Activated T-cell treated with anti-CD3 and anti-CD28 coated beads, Interleukin-2, amount 50 U/mL, for 48 hours (primary cell): ENCODE measurements at places on chromosomes 2 and 18.
A peak's percentile ranks its signal among the peaks of the same experiment; 100 is the strongest.

GRCh38 chr2:3453190-3453999, 65.9 kb downstream of the ADI1 start:
- DNase-seq = no peak

GRCh38 chr2:181143790-181144300, 163.4 kb downstream of the UBE2E3 start:
- no peak for DNase-seq

DNA sequence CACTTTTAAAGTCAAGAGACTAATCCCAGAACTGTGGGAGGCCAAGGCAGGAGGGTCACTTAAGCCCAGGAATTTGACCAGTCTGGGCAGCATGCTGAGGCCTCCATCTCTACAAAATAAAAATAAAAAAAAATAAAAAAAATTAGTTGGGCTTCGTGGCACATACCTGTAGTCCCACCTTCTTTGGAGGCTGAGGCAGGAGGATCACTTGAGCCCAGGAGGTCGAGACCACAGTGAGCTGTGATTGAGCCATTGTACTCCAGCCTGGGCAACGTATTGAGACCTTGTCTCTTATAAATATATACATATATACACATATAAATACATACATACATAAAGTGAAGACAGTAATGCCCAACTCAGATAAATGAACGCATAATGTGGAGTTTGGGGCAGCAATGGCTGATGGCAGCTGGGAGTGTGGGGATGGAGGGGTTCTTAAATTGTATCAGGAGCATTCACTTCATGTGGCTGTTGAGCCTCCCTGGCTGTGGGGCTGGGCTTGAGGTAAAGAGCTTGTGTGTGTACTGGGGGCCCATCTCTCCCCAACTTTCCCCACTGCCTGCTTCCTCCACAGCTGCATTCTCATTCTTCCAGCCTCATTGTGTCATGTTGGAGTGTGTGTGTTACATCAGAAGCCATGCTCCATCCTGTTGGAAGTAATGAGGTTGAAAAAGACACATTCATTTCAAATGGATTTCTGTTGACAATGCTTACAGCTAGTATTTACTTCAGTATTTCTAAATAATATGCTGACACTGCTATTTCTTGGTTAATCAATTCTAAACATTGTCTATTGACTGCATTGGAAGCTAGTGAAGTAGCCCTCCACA, 96.5 kb upstream of the HS6ST1 start:
- DNase-seq = no peak

- no peak for DNase-seq
These were observed 145.1 kb upstream of the SLC1A4 start for GRCh38 chr2:64844087-64844486.

DNA sequence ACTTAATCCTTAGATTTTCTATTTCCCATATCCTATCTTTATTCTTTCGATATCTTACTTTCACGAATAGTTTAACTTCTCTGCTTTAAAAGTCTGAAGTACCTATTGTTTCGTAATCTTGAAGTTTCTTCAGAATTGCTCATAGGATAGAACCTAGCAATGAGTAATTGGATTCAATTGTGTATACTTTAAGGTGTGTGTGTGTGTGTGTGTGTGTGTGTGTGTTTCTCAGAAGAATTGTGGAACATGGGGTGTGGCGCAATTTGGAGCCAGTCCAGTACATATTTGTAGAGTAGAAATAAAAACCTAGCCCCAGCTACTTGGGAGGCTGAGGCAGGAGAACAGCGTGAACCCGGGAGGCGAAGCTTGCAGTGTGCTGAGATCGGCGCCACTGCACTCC, 897.6 kb downstream of the BCL11A start:
- no peak for DNase-seq

GRCh38 chr2:55150834-55151233, 81.3 kb downstream of the CLHC1 start:
- no peak for DNase-seq

DNA sequence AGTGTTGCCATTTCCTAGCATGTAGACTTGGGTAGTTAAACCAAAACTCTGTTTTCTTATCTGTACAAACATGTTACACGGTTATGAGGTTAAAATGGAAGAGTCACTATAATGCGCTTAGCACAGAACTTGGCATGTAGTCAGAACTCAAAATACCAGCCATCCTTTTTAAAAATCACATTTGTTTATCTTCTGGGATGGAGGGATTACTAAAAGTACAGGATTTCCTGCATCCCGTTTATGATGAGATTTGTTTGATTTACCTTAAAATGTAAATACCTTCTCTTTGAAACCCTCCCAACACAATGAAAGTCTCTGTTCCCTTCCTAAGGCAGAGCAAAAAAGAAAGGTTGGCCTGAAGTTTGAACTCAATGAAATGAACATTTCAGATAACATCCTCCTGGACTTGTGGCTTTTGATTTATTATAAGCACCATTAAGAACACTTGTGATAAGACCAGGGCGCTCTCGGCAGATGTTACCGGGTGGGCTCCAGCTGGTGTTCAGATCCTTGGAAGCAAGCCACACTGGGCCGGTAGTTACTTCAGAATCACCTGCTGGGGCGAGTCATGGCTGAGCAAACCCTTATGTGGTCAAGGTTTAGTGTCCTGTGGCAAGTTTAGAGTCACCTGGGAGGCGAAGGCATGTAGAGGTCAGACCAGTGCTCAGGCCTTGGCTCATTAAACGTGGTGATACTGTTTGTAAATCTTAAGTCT, 105.7 kb downstream of the MGAT5 start:
- DNase-seq = no peak

GRCh38 chr2:126413079-126413478, 242.9 kb upstream of the GYPC start:
- no peak for DNase-seq

GRCh38 chr18:61133783-61134182, 199.4 kb upstream of the CDH20 start:
- no peak for DNase-seq

GRCh38 chr2:22855761-22856184, 529.2 kb upstream of the KLHL29 start:
- no peak for DNase-seq

GRCh38 chr2:173288561-173288960, 66.1 kb upstream of the CDCA7 start:
- peak; percentile 48 for DNase-seq

DNA sequence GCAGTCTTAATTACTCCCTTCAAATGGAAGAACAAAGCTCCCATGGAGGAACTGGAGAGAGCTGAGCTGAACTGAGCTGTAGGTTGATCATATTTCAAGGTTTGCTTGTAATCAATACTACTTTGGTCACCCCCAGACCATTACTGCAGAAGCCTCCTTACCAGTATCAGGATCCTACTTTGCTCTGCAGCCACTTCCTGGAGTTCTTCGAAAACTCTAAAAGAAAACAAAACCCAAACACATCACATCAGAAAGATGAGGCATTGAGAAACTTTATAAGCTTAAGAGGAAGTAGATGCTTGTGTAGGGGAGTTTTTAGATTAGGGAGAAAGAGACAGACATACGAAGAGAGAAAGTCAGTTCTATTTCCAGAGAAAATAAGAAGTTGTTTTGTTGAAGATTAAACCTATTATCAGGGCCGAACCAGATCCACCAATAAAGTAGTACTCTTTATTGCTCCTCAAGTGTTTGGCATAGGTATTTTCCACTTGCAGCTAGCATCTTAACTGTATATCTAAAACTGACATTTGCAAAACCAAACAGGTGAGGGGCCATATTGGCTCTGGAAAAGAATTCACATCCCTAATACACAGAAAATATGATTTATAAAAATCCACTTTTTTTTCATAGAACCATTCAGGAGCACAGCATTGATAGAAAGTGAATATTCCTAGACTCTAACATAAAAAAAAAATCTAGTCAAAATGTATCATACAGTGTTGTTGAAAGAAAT, 166.9 kb upstream of the KLF7 start:
- DNase-seq = no peak

- no peak for DNase-seq
These were observed 92.4 kb downstream of the CABLES1 start for GRCh38 chr18:23227726-23228070.

DNA sequence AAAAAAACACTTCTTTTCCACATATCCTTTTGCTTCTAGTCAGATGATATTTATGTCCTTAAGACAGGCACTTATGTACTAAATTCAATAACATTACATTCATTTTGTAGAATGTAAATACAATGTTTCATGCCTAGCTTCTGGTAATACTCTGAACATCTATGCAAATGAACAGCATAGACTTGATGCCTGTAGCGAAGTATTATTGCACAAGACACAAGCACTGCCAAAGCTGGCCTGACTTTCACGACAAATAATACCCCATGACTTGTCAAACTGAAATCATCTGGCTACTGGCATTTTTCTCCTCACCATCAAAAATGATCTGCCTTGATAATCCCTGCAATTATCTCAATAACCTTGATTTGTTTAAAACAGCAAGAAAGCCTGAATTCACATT, 101.3 kb downstream of the L3MBTL4 start:
- no peak for DNase-seq

- peak; percentile 51 for DNase-seq
These were observed 5.9 kb downstream of the SP9 start for GRCh38 chr2:174340400-174341292.

DNA sequence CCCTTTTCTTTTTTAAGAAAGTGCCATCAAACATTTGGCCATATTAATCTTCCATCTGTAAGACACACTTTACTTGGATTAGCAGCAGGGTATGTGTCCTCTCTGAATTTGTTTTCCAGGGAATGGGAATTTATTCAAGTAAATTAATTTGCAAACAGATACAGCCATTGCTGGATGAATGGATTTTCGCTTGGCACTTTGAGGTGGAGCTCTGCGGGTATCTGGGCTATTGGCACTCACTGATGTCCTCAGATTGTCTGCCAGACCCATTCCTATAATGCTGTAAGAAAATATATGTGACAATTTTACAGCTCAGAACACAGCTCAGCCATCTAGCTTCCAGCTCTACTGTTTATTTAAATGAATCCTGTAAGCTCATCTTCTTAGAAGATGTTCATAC, 201.2 kb upstream of the CDH20 start:
- no peak for DNase-seq

DNA sequence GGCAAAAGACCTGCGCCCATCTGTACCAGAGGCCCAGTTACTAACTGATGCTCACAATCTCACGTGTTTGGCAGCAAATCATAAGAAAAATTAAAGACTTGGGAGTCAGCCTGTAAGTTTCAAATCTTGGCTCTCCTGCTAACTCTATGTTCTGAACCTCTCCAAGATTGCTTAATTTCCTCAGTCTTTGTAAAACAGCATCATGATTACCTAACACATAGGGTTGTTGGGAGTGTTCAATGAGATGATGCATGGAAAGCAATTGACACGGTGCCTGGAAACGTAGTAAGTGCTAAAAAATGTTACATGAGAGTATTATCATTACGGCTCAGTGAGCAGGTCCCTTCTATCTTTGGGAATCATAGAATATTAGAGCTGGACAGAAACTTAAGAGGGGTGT, 497.6 kb upstream of the TCF4 start:
- DNase-seq = no peak
